ENCODE measurements at places on chromosomes 16 and 17. TPM values are rescaled to one million over a fixed set of nuclear protein-coding genes. Genes with fewer than 3 reads are reported as not detected.

The PRAC2 gene
- total RNA-seq = 25.5 TPM

The ATP2A1 gene
- total RNA-seq = 3.0 TPM

The CRHR1 gene
- total RNA-seq = not detected

The PRR15L gene
- total RNA-seq = not detected

The ACBD4 gene
- 1.4 TPM for total RNA-seq

The CCL8 gene
- not detected for total RNA-seq

The USP43 gene
- 0.34 TPM for total RNA-seq

The HOXB4 gene
- 9.7 TPM for total RNA-seq

The VPS35 gene
- 99.0 TPM for total RNA-seq

The KRTAP4-9 gene
- 1.0 TPM for total RNA-seq

The C16orf86 gene
- total RNA-seq = not detected

The VAT1L gene
- 0.09 TPM for total RNA-seq

The NUDT16L1 gene
- total RNA-seq = 29.7 TPM

The APOH gene
- 1.4 TPM for total RNA-seq

The ARHGDIG gene
- 0.41 TPM for total RNA-seq

The MILR1 gene
- not detected for total RNA-seq

The MEOX1 gene
- total RNA-seq = 0.82 TPM
